ENCODE measurements at places on chromosomes 2 and 18.

DNA sequence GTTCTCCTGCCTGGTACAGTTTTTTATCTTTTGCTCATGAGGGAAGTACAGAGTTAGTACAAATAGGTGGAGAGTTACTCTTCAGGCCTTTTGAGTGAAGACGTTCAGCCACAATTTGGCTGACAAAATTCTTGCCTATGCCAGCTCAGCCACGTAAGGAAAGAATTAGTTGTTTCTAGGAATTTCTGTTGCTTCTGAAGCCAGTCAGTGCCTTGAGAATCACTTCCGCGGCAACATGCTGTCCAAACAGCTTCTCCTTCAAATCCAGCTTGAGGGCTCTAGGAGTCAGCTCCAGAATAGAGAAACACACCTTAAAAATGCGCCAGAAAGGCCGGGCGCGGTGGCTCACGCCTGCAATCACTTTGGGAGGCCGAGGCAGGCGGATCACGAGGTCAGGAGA is 27.5 kb downstream of the M1AP start:
- DNase-seq: no peak

DNA sequence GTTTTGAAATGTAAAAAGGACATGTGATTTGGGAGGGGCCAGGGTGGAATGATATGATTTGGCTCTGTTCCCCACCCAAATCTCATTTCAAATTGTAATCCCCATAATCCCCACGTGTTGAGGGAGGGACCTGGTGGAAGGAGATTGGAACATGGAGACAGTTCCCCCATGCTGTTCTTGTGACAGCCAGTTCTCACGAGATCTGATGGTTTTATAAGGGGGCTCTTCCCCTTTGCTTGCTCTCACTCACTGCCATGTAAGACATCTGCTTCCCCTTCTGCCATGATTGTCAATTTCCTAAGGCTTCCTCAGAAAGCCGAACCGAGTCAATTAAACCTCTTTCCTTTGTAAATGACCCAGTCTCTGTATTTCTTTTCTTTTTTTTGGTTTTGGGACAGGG is 39.2 kb downstream of the FECH start:
- DNase-seq: no peak

DNA sequence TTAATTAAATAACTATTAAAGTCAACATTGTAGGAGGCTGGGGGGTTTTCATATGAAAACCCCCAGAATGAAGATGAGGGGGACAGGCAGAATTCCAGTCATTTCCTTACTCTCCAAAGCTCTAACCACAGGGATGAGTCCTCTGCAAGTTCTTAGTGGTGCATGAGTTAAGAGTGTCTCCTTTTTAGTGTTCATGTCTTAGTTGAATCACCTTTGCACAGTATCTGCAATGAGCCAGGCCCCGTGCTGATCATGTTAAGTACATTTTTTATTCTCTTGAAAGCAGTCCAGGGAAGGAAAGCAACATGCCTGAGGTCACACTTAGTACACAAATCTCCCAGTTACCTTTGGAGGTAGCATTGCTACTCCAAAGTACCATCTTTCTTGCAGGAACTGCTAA is 25.7 kb upstream of the MSGN1 start:
- no peak for DNase-seq

DNA sequence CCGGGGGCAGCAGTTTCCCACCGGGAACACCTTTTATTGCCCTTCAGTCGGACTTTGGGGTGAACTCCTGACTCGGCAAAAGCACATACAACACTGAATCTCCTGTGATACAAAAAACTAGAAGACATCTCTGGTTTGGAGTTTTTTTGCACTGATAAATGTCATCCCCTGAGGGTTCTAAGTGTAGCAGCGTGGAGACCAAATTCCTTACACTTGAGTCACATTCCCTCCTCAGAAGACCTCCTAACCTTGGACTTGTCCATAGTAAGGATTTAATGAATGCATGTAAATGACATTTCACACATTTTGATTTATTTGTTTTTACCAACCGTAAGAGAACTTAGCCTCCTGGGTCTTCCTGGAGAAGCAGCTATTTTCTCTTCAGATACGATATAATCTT is 54.0 kb upstream of the GPR45 start:
- DNase-seq: no peak

DNA sequence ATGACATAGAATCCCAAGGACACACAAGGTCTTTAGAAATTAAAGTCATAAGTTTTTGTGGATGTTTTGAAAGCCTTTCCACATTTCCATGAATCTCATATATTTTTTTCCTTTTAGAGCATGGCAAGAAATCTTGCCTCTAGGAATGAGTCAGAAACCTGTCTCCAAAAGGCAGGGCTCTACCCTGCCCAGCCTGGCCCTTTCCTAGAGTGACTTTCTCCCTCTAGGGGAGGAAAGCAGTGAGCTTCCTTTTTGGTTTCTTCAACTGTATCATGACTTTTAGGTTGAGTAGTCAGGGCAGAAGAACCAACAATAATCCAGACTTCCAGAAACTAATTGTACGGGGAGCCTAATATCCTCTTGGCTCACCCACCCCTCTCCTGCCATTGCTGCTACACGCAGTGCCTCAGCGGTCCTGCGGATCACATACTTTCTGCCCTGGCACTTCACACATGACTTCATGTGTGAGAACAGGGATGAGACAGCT is 300.3 kb downstream of the AGPS start:
- peak; percentile 46 for DNase-seq

DNA sequence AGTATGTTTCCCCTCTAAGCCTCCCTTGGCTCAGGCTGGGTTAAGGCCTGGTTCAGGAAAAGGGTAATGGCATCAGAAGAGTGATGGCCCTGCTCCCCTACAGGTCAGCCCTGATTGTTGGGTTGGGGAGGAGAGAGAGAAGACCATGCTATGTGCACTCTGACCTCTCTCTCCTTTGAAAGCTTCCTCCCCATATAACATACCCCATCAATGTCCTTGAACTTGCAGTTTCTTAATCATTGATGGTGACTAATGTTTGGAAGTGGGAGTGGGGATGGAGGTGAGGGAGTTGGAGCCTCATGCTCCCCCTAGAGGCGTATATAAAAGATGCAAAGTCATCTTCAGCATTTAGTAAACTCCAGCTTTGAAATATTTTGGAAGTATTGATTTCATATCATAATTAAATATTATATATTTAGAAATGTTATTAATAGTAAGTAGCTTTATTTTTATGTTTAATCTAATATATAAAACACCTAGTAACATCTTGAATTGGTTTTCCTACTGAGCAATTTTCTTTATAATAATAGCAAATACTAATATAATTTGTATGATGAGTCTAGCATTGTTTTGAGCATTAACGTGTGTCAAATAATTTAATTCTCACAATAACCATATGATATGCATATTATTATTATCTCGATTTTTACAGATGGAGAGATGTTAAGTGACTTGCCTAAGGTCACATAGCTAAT is 8.8 kb downstream of the PLCL1 start:
- DNase-seq: peak; percentile 61

DNA sequence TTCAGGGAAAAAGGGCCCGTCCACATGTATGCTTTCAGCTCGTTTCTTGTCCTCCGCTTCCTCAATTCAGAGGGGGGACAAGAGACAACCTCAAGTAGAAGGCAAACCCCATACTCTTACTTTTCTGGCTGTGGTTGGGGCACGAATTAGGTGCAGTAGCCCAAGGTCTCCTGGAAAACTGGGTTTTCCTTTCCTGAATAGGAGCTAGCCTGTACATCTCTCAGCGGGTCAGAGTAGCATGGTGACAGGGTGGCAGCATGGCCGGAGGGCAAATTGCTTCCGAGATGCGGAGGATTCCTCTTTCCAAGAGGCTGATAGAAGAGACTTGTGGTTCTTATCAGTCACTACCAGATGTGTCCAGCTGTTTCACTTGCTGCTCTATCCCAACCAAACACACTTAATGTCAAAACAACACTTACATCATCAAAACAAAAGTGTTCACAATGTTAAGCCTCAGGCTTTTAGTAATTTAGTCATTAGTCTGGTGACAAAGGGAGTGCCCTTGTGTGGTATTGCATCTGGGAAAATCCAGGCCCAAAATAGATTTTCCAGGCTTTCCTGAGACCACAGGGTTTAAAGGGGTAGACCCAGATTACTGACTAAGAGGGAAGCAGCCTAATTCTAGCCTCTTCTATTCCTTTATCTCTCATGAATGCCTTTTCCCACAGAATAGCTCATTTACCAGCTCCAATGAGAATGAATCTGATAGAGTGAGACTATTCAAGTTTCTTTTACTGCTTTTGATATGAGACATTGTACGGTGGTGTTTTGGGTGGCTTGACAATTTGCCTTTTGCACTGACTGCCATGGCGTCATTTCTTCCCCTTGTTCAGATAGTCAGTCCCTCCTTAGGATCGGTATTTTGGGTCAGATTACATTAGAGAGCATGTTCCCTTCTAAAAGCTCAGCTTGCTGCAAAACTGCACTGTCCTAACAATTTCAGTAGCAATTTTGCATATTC is 162.0 kb downstream of the LTBP1 start:
- DNase-seq: peak; percentile 38

GRCh38 chr18:8658858-8659485 is 46.4 kb upstream of the MTCL1 start:
- no peak for DNase-seq

DNA sequence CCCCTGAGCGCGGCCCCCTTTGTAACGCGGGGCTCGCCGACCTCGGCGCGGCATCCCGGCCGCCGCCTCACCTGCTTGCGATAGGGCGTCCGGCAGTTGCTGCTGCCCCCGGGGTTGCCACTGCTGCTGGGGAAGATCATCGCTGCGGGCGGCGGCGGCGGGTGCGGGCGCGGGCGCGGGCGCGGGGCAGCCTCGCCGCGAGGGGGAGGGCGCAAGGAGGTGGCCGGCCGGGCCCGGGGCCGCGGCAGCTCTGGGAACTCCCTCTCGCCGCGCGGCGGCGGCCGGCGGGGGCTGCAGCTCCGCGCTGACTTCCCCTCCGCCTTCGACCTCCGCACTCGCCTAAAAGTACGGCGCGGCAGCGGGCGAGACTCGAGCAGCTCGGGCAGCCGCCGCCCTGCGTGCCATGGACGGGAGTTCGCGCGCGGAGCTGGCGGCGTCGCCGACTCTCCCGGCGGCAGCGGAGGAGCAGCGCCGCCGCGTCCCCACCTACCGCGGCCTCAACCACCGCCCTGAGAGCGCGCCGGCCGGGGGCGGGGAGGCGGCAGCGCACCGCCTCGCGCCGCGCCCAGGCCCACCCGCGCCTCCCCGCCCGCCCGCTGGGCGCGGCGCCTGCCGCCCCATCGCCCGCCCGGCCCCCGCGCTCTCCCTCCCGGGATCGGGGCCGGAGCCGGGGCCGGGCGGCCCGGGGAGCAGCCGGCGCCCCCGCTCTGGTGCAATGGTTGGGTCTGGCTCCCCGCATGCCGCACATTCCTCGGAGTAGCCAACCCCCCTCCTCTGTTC is 86.0 kb downstream of the RBMS1 start:
- peak; percentile 59 for DNase-seq

- DNase-seq: no peak
These were observed 46.7 kb upstream of the FHOD3 start for GRCh38 chr18:36250827-36251226.

DNA sequence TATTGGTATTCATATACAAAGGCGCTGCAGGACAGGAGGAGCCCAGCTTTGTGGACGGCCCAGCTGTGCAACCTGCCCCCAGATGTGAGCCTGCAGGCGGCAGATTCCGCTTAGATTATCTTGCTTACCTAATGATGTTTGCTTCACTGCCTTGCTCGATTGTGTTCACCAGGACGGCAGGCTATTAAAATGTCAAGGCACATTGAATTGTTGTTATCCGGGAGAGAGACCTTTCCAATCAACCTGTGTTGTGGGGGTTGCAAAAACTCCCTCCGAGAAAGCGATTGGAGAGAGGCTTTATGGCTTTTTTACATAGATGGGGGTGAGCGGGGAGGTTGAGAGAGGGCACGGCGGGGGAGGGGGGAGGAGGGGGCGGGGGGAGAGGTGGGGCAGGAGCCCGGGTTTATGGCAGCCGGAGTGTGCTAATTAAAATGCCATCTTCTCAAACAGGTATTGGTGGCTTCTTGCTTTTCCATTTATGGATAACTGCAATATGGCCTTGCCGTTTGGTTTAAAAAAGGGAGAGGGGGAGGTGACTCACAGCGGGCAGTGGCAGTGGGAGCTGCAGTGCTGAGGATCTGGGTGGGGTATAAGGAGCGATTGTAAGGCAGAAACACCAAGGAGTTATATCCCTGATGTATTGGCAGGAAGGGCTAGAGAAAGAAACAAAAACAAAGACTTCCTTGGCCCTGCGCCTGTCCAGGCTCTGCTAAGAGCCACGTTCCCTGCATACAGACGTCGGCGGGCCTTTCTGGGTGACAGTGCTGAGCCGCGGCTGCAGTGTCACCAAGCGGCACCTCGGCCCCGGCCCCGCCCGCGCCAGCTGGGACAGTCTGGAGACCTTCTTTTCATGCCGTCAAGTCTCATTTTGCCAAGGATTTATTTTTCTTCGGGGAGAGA is 97.2 kb downstream of the INSIG2 start:
- DNase-seq: peak; percentile 37

GRCh38 chr2:73212448-73213176 is 1.4 kb upstream of the SMYD5 start:
- peak; percentile 81 for DNase-seq

DNA sequence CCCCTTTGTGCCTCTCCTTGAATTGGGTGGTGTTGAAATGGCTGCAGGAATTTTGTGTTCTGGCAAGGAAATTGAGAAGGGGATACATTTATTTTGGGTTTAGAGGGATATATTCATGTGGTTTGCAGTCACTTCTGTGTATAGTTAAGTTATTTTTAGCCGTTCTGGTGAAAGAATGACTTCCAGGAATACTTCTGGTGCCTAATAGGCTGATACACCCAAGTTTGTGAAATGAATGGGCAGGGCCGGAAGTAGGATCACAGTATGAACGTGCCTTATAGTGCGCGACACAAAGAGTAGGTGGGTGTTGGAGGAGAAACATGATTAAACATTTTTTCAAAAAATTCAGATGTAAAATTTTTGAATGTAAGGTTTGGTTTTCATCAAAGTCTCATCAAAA is 168.6 kb upstream of the ATP5MC3 start:
- no peak for DNase-seq

- DNase-seq: no peak
These were observed 78.0 kb downstream of the LIPG start for GRCh38 chr18:49639643-49640391.

- DNase-seq: no peak
These were observed 901.9 kb upstream of the ZEB2 start for GRCh38 chr2:145421841-145422240.

DNA sequence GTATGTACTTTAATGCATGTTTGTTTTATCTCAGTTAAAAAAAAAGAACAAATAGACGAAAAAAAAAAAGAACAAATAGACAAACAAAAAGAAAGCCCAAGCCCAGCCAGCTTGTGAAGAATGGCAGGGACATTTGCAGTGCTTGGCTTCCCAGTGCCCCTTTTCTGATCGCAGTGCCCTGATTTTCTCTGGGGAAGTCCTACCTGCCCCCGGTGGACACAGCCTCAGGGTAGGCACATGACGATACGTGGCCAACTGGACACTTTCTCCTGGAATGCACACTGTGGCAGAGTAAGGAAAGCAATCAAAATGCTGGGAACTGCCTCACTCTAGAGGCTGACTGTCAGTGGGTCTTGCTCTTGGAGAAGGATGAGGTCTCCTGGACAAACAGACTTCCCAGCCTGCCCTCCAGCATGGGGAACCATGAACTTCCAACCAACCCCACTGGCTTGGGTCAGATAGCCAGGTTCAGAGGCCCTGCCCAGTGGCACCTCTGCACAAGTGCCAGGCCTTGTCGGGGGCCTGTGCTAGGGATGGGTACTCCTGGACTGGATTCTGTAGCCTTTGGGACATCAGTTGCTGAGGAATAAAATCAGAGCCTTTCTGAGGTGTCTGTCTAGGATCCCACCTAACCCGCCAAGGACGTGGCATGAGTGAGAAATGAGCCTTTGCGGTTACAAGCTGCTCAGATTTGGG is 76.7 kb downstream of the INHBB start:
- DNase-seq: no peak

- no peak for DNase-seq
These were observed 76.8 kb downstream of the CACNB4 start for GRCh38 chr2:152022090-152022489.

GRCh38 chr2:47162780-47163179 is 7.7 kb upstream of the STPG4 start:
- no peak for DNase-seq

Data from A549 (cell line).